Substantia nigra (tissue), 51 donors: ENCODE measurements at places on chromosomes 6 and 20.

DNA sequence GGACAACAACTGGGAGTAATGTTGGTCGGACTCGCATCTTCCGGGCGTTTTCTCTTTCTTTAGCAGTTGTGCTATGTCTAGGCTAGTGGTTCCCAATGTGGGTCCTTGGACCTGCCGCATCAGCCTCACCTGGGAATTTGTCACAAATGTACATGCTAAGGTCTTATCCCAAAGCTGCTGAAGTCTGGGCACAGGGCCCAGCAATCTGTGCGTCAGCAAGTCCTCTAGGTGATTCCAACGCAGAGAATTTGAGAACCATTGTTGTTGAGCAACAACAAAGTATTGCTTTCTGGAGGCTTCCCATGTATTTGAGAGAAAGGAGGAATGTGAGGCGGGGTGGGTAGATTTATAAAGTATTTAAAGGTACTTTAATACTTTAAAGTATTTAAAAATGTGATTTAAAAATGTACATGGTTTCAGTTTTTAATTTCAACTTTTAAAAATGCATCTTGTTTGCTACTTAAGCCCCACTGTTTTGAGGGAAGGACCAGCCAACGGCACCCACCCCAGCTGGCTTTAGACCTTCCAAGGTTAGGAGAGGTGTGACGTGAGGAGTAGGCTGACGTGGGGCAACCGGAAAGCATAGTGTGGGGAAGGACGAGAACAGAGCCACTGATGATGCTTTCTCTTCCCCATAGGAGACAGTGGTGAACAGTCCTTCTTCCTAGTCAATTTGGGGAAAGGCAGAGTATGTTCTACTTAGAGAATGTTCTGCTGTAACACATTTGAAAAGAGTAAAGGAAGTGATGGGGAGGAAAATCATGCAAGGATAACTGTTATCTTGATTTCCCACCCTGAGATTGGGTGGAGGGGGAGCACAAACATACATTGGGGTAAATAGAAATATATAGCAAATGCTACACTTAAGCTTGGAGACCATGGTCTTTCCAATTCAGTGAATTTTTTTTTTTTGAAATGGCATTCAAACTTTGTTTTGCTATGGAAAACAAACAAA lies 4.3 kb downstream of the UST start:
- no peak for DNase-seq

GRCh38 chr20:37469531-37469930 lies 51.5 kb upstream of the NNAT start:
- no peak for DNase-seq

- no peak for DNase-seq
Observed at GRCh38 chr20:23278172-23278571, 72.4 kb upstream of the NXT1 start.

DNA sequence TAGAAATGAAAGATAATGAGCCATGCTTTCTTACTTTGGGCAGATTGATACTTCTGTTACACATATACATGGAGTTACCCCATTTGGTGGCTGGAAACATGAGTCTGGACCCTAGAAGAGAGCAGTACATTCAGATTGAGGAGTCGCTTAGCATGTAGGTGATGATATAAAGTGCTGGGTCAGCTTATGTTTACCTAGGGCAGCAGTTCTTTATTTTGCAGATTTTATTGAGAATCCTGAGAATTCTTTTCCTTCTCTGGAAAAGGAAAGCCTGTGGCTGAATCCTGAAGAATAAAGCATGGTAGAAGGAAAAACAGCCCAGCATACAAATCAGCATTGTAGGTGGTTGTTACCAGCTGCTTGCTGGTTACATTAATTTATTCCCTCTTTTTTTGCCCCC lies 91.2 kb downstream of the SMAP1 start:
- DNase-seq: no peak

DNA sequence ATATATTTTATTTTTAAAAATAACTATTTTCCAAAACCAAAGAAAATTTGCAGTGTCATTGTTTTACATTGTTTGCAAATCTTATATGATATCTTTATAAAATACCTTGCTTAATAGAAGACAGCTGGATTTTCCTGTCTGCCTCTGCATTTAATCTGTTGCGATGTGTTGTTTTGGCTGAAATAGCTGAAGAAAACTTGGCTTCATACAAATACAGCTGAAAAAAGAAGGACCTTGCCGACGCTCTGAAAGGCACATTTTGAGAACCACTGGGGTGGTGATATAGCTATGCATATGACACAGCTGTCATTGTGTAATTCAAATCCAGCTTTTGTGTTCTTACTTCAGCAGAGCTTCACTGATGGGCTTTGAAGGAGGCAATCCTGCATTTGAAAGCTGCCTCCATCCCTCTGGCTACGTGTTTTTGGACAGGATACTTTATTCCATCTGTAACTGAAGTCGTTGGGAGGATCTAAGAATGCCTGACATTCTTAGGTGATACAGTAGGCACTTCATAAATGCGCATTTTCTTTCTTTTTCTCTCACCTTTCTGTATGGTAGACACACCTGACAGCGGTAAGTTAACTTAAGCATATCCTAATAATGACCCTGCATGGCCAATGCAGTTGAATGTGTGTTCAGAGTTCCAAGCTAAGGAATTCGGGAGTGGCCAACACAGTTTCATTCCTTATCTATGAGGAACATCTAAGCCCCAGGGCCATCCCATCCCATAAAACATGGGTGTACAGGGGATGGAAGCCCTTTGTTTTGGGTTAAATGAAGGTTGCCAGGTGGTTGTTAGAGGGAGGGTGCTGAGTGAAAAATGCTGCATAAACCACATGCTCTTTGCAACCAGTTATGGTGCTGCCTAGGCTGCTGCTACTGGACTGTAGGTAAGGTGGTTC lies 213.0 kb downstream of the TFAP2A start:
- DNase-seq: no peak

GRCh38 chr20:51169813-51170212 lies 146.9 kb upstream of the KCNG1 start:
- no peak for DNase-seq

GRCh38 chr6:10154251-10154650 lies 260.6 kb downstream of the TFAP2A start:
- DNase-seq: no peak

DNA sequence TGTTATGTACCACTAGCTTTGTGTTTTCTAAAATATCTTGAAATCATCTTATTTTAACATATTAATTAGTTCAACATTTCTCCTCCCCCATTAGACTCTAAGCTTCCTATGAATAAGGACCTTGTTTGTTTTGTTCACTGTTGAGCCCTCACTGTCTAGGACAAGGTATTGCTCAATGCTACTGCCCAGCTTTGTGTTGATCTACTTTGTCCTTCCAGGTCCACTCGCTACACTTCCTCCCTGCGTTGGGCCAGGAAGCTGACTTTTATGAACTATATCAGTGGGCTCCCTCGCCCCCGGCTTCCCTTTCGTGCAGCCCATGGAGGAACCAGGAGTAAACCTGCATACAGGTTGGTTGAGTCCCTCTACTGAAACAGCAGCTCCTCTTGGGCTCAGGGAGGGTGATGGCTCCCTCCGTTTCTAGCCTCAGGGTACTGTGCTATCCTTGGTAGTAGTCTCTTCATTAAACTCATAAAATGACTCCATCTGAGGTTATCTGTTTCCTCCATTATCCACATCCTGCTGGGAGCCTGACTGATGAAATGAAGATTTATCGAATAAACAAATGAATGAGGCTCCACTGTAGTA lies 272.5 kb downstream of the CLIC5 start:
- DNase-seq: no peak

DNA sequence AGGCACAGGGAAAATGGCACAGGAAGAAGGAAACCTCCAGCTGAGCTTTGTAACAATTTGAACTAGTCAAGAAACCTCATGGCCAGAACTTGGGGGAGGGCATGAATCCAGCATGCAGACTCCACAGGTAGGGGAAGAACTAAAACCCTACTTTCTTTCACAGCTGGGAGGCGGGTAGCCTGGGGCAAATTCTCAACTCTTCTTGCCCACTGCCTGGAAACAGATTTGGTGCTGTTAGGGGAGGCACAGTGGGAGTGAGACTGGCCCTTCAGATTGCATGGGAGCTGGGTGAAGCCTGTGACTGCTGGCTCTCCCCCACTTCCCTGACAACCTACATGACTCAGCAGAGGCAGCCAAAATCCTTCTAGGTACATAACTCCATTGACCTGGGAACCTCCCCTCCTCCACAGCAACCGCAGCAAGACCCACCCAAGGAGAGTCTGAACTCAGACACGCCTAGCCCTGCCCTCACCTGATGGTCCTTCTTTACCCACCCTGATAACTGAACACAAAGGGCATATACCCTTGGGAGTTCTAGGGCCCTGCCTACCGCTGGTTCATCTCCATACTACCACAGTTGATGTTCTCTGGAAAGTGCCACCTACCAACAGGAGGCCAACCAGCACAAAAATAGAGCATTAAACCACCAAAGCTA lies 37.2 kb upstream of the TRIM27 start:
- no peak for DNase-seq

DNA sequence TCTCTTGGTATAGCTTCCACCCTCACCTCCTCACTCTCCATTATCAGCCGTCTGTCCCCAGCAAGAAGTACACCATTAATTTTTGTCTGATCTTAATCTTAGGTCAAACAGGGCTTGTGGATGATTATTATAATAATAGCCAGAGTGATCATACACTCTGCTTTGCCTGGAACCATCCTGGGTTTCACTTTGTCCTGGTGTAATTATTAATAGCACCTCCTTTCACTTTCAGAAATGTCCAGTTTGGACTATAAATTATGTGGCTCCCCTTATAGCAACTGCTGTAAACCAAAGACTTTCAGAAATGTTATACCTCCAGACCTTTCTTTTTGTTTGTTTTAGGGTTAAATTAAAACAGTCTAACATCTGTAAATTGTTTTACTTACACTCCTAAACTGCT lies 951 bp upstream of the TRIM31 start:
- DNase-seq: no peak

DNA sequence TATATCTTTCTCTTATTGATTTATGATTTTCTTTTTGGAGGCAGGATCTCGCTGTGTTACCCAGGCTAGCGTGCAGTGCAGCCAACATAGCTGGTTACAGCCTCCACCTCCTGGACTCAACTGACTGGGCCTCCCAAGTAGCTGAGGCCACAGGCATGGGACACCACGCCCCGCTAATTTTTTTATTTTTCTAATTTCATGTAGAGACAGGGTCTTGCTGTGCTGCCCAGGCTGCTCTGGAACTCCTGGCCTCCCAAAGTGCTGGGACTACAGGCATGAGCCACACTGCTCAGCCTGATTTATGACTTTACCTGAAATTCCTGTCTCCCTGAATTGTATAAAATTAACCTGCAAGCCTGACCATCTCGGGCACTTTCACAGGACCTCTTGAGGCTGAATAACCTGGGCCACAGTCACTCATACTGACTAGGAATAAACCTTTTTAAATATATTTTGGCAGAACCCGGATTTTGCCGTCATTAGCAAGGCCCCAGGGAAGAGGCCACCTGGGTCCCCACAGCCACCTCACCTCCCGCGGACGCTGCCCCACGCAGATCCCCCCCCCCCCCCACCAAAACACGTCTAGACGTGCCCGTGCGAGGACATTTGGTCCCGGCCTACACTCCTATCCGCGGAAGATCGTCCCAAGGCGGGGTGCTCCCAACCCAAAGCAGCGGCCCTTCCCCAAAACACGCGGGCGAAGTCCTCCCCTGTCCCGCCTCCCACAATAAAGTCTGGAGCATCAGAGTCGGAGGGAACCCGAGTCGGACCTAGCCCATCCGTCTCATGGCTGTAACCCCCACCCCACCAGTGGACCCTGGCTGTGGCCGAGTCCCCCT lies 902 bp downstream of the ZNF337 start:
- no peak for DNase-seq

GRCh38 chr6:9064156-9064555 lies 628.8 kb upstream of the SLC35B3 start:
- no peak for DNase-seq

DNA sequence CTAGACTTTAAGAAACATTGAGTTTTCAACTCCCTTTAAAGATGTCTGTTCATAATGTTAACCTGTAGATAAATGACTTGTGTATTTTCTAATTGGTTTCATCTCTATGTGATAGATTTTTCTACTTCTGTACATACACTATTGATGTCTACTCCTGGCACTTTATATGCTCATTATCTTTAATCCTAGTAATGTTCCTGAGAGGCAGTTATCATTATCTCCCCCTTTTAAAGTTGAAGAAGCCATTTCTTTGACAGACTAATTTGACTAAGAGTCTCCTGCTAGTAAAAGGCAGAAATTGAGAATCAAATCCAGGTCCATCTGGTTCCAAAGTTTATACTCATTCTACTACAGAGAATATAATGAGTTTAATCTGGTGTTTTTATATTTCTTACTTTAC lies 137.2 kb upstream of the SAMD5 start:
- no peak for DNase-seq

- DNase-seq: no peak
Observed at GRCh38 chr20:46914789-46915379, 20.2 kb downstream of the EYA2 start.

DNA sequence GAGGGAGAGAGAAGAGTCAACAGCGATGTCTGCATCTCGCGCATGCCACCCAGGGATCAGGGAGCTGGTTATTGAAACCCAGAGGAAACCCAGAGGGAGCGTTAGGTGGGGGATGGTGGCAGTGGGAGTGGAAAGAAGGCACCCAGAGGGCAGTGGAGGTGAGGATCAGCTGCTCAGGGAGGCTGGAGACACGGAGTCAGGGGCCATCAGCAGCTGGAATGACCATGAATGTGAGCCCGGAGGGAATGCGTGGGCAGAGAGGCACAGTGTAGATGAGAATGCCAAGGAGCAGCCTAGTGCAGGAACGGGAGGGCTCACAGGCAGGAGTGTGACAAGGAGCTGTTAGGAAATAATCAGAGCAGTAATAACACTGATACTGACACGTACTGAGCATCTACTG lies 36.2 kb downstream of the RSPO4 start:
- DNase-seq: no peak

GRCh38 chr6:44341095-44341890 lies 1.2 kb upstream of the SPATS1 start:
- DNase-seq: no peak

DNA sequence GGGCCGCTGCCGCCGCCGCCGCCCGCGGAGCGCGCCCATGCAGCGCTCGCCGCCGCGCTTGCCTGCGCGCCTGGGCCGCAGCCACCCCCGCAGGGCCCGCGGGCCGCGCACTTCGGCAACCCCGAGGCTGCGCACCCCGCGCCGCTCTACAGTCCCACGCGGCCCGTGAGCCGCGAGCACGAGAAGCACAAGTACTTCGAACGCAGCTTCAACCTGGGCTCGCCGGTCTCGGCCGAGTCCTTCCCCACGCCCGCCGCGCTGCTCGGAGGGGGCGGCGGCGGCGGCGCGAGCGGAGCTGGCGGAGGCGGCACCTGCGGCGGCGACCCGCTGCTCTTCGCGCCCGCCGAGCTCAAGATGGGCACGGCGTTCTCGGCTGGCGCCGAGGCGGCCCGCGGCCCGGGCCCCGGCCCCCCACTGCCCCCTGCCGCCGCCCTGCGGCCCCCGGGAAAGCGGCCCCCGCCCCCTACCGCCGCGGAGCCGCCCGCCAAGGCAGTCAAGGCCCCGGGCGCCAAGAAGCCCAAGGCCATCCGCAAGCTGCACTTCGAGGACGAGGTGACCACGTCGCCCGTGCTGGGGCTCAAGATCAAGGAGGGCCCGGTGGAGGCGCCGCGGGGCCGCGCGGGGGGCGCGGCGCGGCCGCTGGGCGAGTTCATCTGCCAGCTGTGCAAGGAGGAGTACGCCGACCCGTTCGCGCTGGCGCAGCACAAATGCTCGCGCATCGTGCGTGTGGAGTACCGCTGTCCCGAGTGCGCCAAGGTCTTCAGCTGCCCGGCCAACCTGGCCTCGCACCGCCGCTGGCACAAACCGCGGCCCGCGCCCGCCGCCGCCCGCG lies 730 bp downstream of the INSM1 start:
- no peak for DNase-seq
